ENCODE measurements at places on chromosomes 12 and 14.

DNA sequence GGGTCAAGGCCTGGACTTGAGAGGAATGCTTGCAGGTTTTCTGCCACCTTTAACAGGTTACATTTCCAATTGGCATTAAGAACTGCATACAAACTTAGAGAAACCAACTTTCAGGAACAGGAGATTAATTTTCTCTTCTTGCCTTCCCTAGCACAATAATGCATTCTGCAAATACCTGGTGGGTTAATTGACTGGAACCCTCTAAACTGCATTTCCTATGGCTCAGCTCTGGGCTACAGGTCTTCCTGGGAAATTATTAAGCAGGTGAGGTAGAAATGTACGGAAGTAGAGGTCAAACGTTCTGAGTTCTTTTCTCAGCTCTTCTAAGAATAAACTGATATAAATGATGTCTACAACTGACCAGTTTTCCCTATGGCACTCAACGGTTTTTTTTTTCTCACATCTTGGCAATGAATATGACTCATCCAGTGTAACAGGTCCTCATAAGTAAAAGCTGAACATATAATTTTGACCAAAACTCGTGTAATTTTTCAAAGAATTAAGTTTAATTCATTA lies 144.9 kb upstream of the PELI2 start:
- DNase-seq, result no peak

DNA sequence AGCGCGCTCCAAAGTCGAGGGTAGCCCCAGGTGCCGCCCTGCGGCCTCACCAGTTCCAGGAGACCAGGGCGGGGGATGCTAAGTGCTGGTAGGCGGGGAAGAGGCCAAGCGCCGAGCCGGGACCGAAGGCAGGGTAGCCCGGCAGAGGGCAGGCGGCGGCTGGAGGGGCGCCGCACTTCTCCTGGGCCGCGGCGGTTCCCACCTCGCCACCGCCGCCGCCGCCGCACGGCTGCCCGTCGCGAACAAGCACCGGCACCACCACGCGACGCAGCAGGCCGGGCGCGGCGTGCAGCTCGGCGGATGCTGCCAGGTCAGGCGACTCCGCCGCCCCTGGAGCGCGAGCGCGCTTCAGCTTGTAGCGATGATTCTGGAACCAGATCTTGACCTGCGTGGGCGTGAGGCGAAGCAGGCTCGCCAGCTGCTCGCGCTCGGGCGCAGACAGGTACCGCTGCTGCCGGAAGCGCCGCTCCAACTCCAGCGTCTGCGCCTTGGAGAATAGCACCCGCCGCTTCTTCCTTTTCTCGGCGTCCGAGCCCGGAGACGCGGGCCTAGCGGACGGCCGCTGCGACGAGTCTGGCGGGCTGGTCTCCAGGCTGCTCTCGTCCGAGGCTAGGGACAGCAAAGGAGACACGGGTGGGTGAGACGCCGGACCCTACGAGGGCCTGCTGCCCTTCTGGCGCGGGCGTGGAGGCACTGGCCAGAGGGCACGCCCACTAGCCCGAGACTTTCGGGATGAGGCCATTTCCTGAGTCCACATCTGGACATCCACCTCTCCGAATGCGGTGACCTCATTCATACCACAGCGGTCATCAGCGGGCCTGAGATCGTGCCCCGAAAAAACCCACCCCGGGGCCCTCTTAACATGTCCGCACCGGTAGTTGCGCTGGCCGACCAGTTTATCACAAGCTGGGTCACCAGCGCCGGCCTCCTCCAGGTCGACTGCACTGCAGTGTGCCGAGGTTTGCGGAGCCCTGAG lies 1.3 kb downstream of the NKX2-8 start:
- peak; percentile 33 for DNase-seq

GRCh38 chr12:80186727-80187217 lies 87.4 kb downstream of the OTOGL start:
- peak; percentile 62 for DNase-seq

GRCh38 chr12:56678852-56679251 lies 9.2 kb downstream of the PTGES3 start:
- no peak for DNase-seq

DNA sequence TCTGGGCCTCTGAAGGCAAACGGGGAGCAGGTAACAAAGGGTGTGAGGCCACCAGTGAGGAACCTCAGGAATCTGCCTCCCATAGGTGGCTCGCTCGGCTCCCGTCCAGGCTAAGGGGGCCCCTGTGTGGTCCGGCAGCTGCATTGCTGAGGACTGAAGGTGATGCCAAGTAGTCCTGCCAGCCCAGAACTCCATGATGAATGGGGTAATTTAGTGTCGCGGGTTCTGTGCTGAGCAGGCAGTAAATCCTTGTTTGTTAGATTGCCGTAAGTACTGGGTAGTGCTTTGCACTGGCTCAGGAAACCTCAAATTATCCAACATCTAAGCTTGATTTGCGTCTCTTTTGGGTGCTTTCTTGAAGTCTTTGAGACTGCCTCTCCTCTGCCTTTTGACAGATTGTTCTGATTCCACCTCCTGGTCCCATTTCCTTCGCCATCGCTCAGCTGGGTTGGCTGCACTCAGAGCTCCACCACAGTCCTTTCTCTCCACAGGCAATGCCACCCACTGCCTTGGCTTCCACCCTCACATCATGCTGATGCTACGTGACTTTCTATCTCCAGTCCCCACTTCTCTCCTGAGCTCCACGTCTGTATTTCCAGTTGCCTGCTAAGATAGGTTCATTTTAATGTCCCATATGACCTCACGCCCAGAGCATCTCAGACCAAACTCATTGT lies 392.0 kb downstream of the FUT8 start:
- no peak for DNase-seq

DNA sequence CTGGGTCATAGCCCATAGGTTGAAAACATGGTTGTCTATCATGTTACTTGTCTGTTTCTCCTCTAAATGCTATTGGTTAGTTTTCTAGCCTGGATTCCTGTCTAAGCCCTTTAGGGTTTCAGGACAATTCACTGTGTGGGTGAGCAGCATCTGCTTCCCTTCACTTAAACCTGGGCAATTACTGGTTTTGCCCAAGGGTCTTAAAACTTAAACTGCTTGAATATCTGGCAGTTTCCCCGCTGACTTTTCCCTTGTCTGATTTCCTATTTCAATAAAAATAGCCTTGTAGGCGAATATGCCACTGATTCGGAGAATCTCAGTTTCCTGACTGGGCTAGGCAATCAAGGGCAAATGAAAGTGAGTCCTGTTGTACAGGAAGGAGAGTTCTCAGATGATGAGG lies 138.7 kb upstream of the FGD4 start:
- no peak for DNase-seq

- no peak for DNase-seq
Observed at GRCh38 chr14:35689000-35689460, 120.1 kb downstream of the RALGAPA1 start.

GRCh38 chr12:77070382-77070781 lies 5.0 kb upstream of the E2F7 start:
- no peak for DNase-seq

- no peak for DNase-seq
Observed at GRCh38 chr12:109553906-109554500, 19.3 kb downstream of the MMAB start.

- DNase-seq, result no peak
Observed at GRCh38 chr14:96072076-96072475, 32.9 kb downstream of the C14orf132 start.

- DNase-seq, result no peak
Observed at GRCh38 chr14:87754520-87755223, 238.3 kb downstream of the GALC start.

Data from HTR-8/SVneo (cell line).